IPS DF 6.9 (cell line): ENCODE measurements at places on chromosomes 7 and 10.

- DNase-seq: no peak
Observed at GRCh38 chr7:108736221-108736891, 166.7 kb downstream of the DNAJB9 start.

DNA sequence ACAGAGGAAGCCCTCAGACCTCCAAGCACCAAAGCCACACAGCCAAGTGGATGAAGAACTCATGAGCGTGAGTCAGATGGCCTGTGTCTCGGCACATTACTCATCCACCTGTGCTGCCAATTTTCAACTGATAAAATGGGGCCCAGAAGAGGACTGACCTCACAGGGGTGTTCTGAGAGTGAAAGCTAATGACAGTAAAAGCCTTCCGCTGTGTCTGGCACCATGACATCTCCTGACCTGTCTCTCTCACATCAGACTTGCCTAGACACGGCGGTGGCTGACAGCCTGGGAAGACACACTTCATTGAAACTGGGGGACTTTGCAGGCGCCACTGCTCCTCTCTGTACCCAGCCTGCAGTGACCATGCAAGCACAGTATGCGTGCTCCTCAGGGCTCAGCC, 8.3 kb upstream of the SLC18A3 start:
- DNase-seq: no peak

- DNase-seq: no peak
Observed at GRCh38 chr10:99828464-99828863, 46.0 kb downstream of the ABCC2 start.

DNA sequence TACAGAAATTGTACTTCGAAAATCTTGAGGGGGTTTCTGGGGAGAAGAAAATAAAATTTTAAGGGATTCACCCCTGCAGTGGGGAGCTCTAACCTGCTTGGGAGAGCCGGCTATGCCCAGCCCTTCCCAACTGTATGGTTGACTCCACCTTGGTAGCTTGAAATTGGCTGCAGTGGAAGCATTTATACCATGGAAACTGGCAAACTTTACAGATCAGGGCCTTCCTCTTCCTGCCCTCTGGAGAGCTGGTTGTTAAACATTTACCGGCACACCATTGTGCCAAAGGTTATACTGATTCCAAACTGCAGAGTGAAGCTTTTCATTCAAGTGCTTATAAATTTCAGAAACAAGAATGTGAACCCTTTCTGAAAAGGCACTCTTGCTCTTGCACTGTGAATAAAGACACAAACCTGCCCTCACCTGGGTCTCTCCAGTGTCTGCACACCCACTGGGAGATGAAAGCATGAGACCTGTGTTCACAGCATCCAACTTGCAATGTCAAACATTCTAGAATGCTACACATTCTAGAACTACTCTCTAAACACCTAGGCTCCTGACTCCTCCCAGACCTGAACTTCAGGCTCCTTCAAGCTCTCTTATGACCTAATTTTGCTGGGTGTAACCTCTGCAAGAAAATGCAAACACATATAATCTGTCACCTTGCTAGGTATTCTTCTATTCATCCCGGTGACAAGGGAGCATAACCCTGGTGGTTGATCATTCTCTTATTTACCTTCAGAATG, 44.7 kb downstream of the ABLIM1 start:
- DNase-seq: no peak

DNA sequence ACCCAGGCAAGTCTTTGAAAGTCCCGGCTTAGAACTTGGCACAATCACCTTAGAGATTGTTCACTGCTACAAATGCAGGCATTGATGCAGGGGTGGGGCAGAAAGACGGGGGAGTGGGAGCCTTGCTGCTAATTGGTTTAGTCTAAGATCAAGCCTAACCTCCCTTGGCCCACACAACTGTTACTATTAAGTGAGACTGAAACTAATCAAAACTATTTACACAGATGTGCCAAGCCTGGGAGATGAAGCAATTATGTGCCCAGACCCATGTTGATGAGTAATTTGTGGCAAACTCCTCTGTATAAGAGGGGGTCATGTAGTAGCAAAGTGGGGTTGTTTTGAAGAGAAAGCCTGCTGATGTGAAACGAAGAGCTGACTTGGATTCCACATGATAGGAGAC, 178.2 kb upstream of the ITGB1 start:
- DNase-seq: no peak
